ENCODE measurements at places on chromosomes 7 and 10.

DNA sequence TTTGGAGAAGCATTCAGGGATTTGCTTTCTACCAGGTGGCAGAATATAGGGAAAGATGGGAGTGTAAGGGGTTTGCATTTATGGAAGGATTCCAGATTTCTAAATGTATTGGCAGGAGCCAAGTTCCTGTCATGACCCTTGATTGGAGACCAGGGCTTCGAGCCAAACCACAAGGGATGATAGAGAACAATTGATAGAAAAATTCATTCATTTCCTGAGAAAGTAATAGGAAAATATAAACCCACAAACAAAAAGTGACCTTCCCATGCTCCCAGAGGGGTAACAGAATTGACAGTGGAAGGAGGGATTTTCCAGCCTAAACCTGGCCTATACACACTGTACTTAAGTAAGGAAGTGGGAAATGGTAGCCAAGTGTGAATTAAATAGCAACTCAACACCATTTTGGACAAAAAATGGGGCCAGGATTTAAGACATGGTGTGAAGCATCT lies 22.4 kb upstream of the IFIT2 start:
- no peak for DNase-seq

DNA sequence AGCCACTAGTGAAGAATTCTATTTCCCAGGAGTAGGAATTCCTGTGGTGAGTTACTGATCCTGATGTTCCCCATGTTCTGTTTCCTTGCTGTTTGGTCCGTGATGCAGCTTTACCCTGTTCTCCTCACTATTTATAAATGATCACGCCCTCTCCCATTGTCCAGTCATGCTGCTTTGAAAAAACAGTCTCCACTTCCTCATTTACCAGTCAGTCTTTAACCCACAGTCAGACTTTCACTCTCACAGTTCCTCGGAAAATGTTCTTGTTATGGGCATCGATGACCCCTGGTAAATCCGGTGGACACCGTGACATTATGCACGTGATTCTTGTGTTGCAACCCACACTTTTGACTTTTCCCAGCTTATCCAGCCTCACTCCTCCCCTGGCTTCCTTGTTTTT lies 14.4 kb downstream of the SCIN start:
- no peak for DNase-seq

DNA sequence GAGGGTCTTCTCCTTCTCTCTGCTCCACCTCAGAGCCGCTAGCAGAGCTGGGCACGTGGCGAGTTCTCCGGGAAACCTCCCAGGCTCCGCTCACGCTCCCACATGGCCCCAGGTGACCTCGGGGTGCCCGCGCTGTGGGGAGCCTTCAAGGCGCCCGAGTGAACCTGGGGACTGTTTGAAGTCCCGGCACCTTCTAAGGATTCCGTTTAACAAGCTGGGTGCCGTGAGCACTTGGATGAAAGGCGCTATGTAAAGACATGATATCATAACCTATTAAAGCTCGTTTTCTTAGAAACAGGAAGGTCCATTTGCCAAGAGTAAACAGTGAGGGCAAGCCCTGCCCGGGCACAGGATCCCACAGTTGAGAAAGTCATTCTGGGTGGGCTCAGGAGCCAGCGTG lies 15.8 kb upstream of the MYL10 start:
- DNase-seq: no peak

- no peak for DNase-seq
These were observed 826.5 kb downstream of the TNS3 start for GRCh38 chr7:46755120-46756034.

- no peak for DNase-seq
These were observed 289.0 kb downstream of the TWIST1 start for GRCh38 chr7:18828260-18828993.

DNA sequence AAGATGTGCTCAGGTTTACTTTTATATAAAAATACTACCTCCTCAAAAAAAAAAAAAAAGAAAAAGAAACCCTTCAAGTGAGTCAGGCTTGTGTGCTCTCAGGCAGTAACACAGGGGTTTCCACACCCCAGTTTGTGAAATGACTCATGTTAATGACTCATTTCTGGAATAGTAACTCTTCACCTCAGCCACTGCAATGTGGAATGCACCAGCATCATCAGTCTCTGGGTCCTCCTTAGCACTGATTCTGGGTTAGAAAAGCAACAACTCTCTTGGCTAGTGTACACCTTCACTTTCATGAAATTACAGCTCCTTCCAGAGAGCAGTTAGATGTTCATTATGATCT lies 110.6 kb downstream of the EMX2 start:
- DNase-seq: no peak

DNA sequence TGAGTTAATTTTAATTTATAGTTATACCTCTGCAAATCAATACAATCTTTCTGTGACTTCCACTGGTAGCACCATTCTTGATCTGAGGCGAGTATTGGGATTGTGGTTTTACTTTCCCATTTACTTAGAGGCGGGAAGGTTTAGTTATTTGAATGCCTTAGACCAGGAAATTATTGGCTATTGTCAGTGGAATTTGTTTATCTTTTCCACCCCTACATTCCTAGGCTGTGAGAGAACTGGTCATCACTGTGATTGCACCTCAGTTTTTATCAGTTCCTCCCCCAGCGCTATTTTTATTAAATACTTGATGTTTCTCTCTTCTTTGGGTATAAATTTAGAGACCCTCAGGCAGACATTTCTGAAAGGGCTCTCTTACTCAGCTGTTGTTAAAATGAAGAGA lies 29.9 kb downstream of the CDK14 start:
- peak; percentile 5 for DNase-seq

GRCh38 chr7:149791-150636 lies 42.4 kb upstream of the FAM20C start:
- DNase-seq: no peak

DNA sequence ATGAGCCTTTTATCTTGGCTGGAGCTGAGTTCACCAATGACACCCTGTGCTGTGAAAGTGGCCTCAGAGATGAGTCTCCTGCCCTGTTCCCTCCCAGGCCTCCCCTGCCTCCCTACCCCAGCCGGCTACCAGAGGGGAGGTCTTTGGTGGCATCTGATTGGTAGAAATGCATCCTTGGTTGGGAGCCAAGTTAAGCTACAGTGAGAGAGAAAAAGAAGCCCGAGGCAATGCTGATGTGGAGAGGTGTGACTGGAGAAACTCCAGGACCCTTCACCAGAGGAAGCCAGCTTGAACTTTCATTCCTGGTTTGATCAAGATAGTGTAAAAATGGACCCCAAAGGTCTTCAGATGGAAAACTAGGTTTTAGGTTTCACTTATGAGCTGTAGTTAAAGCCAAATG lies 191.1 kb upstream of the TCF7L2 start:
- no peak for DNase-seq

DNA sequence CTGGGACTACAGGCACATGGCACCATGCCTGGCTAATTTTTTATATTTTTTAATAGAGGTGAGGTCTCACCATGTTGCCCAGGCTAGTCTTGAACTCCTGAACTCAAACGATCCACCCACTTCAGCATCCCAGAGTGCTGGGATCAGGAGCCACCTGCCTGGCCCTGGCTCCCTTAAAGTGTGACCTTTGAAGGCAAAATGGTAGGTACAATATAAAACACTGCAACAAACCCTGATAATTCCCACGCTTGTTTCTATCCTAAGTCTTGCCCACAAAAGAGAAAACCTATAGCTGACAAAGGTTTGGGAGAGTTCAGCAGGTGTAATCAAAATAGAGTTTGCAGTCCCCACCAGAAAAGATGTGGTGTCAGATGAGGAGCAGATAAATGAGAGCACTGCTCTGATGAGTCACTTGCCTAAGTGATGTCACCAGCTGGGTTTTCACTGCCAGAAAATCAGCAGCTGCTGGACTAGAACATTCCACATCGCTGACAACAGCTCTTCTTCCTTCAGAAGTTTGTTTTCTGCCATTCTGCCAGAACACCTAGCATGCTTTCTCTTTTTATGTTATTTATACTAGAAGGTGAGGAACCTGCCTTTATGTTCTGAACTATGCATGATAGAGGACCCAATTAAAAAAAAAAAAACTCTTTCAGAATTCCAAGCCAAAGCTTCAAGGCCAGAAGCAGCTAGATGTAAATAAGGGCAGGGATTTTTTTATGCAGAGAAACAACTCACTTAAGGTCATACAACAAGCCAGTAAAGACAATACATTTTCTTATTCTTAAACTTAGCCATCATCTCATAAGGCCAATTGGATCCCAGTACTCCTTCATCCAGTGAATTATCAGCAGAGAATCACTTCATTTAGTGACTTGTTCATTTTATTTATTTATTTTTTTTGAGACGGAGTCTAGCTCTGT lies 18.0 kb downstream of the PURB start:
- DNase-seq: no peak

GRCh38 chr7:155533827-155534690 lies 12.3 kb downstream of the CNPY1 start:
- DNase-seq: peak; percentile 93

DNA sequence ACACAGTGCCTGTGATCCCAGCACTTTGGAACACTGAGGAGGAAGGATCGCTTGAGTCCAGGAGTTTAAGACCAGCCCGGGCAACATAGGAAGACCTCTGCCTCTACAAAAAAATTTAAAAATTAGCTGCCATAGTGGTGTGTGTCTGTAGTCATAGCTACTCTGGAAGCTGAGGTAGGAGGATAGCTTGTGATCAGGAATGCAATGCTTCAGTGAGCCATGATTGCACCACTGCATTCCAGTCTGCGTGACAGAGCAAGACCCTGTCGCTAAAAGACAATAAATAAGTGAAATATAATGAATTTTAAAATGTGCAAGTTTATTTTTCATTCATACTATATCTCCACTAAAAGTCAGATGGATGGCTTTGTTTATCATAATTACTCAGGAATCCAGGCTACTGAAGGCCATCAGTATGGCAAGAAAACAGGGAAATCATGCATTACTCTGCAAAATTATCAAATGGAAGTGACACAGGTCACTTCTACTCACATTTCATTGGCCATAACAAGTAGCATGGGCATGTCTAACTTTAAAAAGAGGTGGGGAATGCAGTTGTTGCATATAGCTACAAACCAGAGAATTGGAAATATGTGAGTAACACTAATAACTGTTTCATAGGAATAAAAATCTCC lies 32.9 kb upstream of the FAM3C start:
- DNase-seq: no peak

DNA sequence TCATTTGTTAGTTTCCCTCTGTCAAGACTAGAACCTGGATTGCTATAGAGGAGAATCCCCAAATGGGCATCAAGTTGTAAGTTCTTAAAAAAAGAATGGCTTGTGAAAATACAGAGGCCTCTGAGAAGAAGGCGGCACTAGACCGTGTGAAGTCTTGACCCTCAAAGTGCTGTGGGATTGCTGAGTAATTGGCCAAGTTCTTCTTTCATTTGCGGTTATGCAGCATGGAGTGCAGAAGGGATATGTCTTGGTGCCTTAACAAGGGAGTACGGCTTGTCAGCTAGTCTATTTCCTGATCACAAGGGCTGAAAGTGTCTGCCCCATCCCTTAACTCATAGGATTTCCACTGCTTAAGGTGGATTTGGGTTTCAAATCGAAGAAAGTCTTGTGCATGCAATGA lies 81.2 kb downstream of the MKX start:
- no peak for DNase-seq

DNA sequence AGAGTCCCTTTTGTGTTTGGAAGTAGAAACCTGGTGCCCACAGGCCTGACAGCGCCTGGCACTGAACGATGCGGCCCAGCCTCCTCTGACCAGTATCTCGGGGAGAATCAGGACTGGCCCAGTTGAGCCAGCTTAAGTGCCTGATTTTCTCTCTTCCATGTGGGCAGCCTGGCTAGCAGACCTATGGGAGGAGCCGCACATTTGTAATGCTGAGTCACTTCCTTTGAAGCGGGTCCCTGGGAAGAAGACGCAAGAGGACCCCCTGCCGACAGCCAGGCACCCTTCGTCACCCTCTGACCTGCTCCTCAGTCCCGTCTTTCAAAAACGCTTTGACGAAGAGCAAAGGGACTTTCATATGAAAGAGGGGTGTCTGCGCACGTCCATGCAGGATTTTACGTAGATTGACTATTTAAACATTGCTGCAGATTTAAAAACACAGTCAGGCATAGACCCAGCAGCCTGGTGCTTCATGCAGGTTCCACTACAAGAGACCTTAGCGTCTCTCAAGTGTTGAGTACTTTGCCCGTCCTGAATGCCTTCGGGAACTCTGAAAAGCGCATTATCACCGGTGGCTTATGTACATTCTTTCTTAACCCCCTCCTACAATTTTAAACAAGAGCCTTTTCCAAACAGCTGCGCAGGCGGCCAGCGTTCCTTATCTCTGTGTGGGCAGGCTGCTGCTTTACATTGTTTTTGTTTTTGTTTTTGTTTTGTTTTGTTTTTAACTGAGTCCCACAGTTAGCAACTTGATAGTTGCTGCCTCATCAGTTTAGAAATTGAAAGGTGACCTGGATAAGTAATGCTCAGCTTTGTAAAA lies 36.5 kb upstream of the AP5Z1 start:
- no peak for DNase-seq

GRCh38 chr7:120760050-120760449 lies 97.9 kb downstream of the TSPAN12 start:
- no peak for DNase-seq

GRCh38 chr10:69802424-69803161 lies 887 bp downstream of the COL13A1 start:
- DNase-seq: no peak

- no peak for DNase-seq
These were observed 237.4 kb downstream of the CAMK1D start for GRCh38 chr10:12586741-12587140.

DNA sequence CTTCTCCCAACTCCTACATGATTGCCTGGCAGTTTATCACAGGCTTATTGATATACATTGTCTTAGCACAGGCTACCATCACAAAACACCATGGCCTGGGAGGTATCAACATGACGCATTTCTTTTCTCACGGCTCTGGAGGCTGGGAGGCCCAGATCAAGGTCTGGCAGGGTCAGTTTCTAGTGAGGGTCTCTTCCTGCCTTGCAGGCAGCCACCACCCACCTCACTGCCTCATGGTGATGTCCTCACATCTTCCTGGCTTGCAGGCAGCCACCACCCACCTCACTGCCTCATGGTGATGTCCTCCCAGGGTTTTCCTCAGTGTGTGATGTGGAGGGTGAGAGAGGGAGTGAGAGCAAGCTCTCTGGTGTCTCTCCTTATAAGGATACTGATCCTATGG lies 599.3 kb upstream of the MKI67 start:
- no peak for DNase-seq

GRCh38 chr7:71019706-71020105 lies 112.2 kb upstream of the GALNT17 start:
- DNase-seq: no peak

GRCh38 chr10:79444199-79445119 lies 965 bp downstream of the ZCCHC24 start:
- peak; percentile 35 for DNase-seq

DNA sequence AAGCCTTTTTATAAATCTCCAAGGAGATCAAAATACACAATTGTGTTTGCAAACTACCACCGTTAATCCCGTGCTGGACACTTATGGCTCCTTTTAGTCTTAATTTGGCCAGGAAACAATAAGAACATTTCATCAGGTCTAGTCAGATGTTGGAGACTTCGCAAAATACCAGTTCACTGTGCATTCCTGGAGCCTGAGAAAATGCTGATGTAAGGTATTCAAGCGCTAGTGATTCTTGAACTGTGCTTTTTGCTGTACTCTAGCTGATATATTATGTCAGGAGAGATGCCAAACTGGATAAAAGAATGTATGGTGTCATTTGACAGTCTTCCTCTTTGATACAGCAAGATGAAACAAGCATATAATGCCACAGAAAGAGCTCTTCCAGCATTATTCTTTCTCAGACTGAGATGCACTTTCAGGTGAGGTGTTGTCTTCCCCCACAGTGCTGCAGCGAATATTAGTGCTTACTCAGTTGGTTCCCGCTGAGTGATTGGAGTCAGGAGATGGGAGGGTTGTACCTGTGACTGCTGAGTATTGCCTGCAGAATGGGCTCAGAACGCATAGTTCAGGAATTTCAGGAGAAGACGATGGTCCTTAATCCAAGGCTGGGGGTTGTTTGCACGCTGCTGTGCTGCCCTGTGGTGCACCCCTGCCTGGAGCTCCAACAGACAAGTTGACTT lies 59.2 kb downstream of the OGDH start:
- no peak for DNase-seq
